ENCODE measurements at places on chromosomes 2 and 18. TPM values are rescaled to one million over a fixed set of nuclear protein-coding genes. Genes with fewer than 3 reads are reported as not detected.

Gene CTNNA2
- not detected for total RNA-seq

GRCh38 chr2:98180456-98180855, 93.5 kb downstream of the VWA3B start:
- no peaks in the 10 kb centered on the region for H3K4me1 ChIP-seq
- H3K4me3 ChIP-seq, result no peak overlapping the region
- peaks cover 27% of the 10 kb centered on the region for H3K27me3 ChIP-seq

DNA sequence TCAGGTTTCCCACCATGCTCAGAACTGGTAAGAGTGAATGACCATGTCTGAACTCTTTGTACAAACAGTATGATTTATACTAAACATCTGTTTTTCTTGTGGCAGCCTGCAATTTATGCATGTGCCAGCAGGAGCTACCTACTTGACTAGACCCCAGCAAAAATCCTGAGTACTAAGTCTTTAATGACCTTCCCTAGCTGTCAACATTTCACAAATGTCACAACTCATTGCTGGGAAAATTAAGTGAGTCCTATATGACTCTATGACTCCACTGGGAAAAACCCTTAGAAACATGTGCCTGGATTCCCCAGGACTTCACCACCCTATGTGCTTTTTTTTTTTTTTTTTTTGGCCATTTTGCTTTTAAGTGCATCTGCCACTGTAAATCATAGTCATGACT, 1225.8 kb downstream of the SUCLG1 start:
- H3K27me3 ChIP-seq, result no peaks in the 10 kb centered on the region
- no peaks in the 10 kb centered on the region for H3K36me3 ChIP-seq
- no peaks in the 10 kb centered on the region for H3K4me1 ChIP-seq
- no peak for DNase-seq
- no peak overlapping the region for H3K4me3 ChIP-seq

DNA sequence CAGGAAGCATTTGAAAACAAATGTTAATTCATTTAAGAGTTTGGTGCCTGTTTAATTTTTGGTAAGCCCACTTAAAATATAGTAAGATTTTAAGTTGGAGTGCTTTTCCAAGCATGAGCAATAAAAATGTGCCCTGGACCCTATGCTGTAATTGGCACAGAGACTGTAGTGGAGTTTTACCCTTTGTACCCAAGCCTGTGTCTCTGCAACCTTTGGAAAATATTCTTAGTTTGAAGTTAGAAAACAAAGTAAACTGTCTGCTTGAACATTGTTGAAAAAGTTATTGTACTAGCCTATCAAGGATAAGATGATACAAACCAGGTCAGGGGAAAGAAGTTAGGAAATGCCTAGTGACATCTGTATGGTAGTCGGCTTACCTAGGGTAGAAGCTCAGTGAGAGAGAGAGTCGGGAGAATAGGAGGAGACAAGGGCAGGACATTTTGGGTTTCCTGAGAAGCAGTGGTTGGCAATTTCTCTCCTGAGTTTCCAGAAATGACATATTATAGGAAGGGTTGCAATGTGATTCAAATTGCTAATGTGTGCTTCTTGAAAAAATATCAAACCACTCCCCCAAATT, 66.5 kb downstream of the CCDC85A start:
- H3K36me3 ChIP-seq, result no peaks in the 10 kb centered on the region
- no peaks in the 10 kb centered on the region for H3K27me3 ChIP-seq
- H3K4me1 ChIP-seq, result no peaks in the 10 kb centered on the region
- no peak overlapping the region for H3K27ac ChIP-seq

Measured in activated CD4-positive, alpha-beta T cell treated with anti-CD3 and anti-CD28 coated beads, Interleukin-2, amount 10 ng/mL, durations not matched to agents 7 days and 5 days (primary cell).